ENCODE measurements at places on chromosomes 1 and 21.

DNA sequence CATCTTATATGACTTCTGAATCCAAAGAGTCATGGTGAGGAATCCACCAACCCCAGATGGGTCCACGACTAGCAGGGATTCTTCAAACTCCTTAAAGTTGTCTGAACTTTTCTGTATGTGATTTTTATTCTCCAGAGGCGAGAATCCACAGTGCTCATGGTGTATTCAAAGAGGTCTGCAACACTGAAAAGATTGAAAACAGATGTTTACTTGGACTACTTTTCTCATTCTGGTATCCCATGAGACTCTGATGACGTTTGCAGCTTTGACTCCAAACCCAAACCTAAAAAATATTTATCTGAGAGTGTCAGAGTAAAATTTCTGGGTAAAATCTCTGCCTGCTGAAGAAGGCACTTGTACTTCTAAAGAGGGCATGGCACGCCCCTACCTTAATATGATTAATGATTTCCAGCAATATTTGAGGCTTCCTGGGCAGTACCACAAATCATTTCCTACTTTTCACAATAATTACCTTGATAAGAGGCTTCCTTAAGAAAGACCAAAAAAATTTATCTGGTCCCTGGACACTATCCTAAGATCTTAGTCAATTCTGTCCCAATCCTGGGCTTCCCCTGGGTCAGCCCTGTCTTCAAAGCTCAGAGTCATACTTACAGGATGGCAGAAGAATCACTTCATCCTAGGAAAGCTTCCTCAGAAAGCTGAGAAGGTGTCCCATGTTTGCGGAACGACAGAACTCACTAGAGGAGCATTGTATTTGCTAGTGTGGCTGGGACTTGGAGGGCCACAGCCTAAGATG lies 76.5 kb upstream of the MAP10 start:
- no peak for DNase-seq

GRCh38 chr1:103900005-103900404 lies 150.3 kb downstream of the AMY1C start:
- no peak for DNase-seq

DNA sequence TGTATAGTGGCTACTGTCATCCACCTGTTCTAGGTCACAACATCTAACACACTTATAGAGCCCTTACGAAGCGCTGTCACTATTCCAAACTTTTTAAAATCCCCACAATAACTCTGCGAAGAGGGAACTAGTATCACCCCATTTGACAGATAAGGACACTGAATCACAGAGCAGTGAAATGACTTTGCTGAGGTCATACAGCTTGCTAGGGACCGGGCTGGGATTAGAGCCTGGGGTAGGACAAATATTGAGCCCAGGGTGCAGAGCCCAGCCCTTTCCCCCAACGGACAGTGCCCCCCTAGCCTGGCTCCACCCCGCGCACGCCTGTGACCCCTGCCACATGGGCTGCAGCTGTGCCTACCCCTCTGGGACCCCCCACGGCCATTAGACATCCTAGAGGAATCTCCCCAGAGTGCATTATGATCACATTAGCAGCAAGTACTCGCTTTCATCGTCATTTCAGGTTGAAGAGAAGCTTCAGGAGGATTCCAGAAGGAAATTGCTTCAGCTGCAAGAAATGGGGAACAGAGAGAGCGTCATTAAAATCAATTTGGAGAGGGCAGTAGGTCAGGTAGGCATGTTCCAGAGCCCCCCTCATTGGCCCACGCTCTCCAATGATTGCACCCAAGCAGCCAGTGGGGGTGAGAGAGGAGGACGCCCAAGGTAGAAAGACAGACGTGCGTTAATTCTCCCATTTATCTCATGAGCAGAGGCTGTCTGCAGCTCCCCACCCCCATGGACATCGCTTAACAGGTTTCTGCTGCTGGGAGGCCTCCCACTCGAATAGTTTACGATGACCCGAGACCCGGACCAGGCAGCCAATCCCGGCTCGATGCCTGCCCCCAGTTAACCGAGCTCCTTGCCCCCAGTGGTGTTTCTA lies 77.2 kb downstream of the FHAD1 start:
- no peak for DNase-seq

DNA sequence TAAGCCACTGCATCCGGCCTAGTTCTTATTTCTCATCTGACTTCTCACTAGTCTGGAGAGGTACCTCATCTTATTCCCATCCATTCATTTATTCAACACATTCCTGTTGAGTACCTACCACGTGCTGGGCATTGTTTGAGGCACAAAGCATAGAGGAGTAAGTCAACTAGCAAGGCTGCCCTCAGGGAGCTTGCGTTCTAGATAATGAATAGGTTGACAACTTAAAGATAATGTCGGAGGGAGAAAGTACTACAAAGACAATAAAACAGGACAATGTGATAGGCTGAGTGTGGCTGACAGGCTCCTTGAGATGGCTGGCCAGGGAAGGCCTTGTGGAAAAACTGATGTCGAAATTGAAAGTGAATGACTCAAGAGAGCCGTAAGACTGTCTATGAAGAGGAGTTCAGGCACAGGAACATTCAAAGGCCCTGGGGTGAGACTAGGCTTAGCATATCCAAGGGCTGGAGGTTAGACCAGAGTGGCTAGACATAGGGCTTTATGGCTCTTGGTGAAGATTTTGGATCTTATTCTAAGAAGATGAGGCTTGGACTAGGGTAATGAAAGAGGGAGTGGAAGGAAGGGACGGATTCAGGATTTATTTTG lies 18.3 kb downstream of the SPATA21 start:
- no peak for DNase-seq

DNA sequence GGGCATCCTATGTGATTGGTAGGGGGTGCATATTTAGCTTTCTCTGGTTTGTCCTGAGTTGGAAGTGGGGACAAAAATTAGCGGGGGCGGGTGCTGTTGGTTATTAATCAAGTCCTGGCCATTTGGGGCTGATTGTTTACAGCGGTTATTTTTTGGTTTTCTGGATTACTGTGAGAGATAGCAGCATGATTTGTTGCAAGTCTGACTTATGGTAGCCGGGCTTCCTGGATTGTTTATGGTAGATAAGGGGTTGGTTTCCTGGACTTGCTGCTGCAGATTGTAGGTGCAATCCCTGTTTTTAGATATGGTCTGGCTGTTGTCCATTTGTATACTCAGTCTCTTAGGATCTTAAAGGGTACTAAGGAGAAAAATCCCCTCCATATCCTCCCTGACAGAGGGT lies 12.1 kb upstream of the PROK1 start:
- no peak for DNase-seq

DNA sequence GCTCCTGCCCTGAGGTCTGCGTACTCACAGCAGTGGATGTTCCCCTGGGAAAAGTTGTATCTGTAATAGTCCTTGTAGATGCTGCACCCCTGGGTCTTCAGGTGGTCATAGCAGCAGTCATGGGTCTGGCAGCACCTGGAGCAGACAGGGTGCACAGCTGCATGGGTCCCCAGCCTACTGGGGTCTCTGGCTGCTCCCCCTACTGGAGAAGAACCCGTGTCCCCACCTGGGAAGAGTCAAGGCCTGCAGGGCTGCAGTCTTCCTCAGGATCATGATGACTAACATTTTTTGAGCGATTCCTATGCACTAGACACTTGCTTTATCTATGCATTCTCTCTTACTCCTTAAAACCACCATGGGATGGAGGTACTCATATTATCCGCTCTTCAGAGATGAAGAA lies 3.9 kb downstream of the PLA2G2D start:
- DNase-seq = no peak

DNA sequence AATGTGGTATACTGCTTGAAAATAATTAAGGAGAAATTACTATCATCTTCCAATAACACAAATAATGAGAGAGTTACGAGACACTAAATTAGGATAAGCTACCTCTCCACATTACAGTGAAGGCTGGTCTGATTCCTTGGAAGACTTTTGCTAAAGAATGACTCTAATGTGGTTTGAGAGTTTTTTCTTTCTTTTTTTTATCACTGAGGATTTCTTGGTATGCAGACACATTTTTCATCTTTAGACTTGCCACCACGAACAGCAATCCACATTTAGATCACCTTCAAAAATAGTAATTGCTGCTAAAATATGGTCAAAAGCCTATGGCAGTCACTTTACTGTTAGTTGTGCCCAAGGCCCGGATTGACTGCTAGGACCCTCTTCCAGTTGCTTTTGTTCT lies 16.6 kb upstream of the TMEM35B start:
- no peak for DNase-seq

GRCh38 chr1:16162163-16162822 lies 6.4 kb upstream of the EPHA2 start:
- DNase-seq = peak; percentile 29

DNA sequence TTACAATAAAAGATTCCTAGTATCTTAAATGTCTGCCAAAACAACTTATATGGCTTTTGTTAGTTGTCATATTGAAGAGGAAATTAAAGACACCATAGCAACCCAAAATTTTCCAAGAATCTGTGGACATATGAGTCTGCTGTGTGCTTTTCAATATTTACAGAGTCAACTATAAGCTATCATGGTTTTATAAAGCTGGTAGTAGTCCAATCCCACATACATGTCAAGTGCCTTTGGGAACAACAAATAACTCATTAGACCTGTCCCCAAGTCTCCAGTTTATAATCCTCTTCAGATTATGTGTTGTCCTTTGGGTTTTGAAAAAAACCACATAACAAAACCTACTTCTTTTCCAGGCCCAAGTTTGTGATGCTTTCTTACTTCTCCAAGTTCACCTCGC lies 293.8 kb upstream of the USP25 start:
- no peak for DNase-seq

DNA sequence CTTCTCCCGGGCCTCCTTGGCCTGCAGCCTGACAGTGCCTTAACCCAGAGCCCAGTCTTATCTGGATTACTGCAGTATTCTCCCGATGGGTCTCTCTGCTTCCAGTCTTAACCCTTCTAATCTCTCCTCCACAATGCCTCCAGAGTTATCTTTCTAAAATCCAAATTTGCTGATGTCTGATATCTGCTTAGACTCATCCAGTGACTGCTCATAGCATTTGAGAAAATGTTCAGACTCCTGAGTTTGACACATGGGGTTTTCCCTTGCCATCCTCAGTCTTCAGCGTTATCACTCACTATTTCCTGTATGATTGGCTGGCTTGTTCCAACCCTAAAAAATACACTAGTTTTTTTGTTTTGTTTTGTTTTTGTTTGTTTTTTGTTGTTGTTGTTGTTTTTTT lies 102.0 kb downstream of the FMN2 start:
- no peak for DNase-seq
